CD8-positive, alpha-beta memory T cell (primary cell): ENCODE measurements at places on chromosomes 1 and 21.

- no peak overlapping the region for H3K27ac ChIP-seq
- no peaks in the 10 kb centered on the region for H3K27me3 ChIP-seq
- H3K4me3 ChIP-seq = no peak overlapping the region
- no peaks in the 10 kb centered on the region for H3K36me3 ChIP-seq
Measured at GRCh38 chr1:47677241-47677940, 239.5 kb downstream of the FOXD2 start.

GRCh38 chr1:72324451-72324850 lies 42.1 kb upstream of the NEGR1 start:
- H3K4me1 ChIP-seq = no peaks in the 10 kb centered on the region
- no peak for DNase-seq
- no peak overlapping the region for H3K4me3 ChIP-seq
- H3K36me3 ChIP-seq = no peaks in the 10 kb centered on the region
- no peaks in the 10 kb centered on the region for H3K27me3 ChIP-seq
- H3K27ac ChIP-seq = no peak overlapping the region

DNA sequence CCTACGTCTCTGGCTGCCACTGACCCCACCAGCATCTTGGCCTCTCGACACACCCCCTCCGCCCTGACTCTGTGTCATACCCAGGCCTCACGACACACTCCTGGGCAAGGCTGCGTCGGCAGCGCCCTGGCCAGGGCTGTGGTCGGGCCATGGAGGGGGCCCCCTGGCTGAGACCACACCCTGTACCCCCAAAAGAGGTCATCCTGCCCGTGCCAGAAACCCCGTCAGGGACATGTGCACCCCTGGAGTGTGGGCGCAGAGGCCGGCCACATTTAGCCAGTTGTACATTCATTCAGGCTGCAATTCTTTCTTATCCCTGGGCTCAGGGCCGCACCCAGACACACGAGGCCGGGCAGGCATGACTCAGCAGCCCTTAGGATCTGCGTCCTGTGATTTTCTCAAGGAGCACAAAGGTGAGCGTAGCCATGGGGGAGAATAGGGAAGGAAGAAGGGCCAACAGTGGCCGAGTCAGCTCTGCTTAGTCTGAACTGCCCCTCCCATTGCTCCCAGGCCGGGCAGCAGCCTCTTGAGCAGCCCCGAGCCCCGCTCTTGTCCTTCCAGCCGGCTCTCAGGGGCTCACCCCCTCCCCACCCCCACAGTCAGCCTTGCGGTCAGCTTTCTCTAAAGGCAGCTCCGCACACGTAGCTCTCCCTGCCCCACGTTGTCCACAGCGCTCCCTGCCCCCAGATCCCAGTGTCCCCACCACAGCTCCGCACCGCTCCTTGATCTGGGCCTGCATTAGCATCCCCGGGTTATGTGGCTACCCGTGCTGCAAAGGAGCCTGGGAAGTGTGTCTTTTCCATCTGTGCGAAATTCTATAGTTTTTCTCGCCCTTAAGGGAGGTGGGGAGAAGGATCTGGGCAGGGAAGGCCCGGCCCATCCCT lies 7.9 kb downstream of the CSTB start:
- no peaks in the 10 kb centered on the region for H3K27me3 ChIP-seq
- H3K4me3 ChIP-seq = no peak overlapping the region
- DNase-seq = no peak
- H3K27ac ChIP-seq = peak overlapping the region; percentile 75
- no peaks in the 10 kb centered on the region for H3K36me3 ChIP-seq

- no peak overlapping the region for H3K4me3 ChIP-seq
- no peaks in the 10 kb centered on the region for H3K36me3 ChIP-seq
- no peaks in the 10 kb centered on the region for H3K27me3 ChIP-seq
- no peak overlapping the region for H3K27ac ChIP-seq
- DNase-seq = no peak
Measured at GRCh38 chr21:26457817-26458216, 115.3 kb downstream of the CYYR1 start.

DNA sequence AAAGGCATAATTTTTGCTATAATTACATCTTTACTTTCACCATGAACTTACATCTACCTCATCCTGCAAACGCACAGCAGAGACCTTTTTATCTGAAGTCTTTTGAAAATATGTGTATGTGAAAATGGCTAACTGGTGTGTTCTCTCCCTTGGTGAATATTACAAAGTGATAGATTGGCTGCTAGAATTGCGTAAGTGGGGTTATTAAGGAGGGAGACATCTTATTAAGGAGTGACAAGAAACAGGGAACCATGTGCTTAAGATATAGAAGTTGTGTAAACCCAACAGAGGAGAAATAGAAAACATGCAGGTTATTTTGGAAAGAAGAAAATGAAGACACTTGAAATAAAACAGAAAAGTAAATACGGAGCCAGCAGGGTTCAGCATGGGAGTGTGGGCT lies 7.8 kb downstream of the KCNJ15 start:
- no peak overlapping the region for H3K27ac ChIP-seq
- no peaks in the 10 kb centered on the region for H3K4me1 ChIP-seq
- no peak for DNase-seq

DNA sequence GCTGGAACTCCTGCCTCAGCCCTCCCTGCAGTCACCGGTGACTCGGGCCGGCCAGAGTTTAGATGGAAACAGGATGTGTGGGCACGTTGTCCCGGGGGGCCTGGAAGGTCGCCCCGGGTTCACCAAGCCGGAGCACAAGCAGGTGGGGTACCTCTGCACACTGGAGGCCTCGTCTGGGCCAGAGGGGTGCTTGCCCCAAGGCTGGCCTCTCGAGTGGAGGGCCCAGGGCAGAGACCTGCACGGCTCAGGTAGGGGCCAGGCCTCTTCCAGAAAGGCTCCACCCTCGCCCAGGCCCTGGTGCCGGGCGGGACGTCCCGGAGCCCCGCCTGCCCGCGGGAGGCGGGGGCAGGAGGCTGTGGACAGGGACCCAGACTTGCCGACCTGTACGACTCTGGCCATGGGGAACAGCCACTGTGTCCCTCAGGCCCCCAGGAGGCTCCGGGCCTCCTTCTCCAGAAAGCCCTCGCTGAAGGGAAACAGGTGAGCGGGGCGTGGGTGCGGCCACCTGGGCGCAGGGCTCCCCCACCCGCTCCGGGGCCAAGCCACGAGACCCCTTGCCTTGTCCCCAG lies at the start of gene PLEKHN1:
TSS of gene PLEKHN1 (plus strand) at position 348 of the 569 bp plus-strand sequence. CDS start at position 398, 50 bp downstream.
- H3K36me3 ChIP-seq = no peaks in the 10 kb centered on the region
- peak within 1 kb of the TSS; percentile 51 for H3K27ac ChIP-seq
- no peak for DNase-seq
- no peaks in the 10 kb centered on the region for H3K27me3 ChIP-seq
- peaks cover 12% of the 10 kb centered on the region for H3K4me1 ChIP-seq

DNA sequence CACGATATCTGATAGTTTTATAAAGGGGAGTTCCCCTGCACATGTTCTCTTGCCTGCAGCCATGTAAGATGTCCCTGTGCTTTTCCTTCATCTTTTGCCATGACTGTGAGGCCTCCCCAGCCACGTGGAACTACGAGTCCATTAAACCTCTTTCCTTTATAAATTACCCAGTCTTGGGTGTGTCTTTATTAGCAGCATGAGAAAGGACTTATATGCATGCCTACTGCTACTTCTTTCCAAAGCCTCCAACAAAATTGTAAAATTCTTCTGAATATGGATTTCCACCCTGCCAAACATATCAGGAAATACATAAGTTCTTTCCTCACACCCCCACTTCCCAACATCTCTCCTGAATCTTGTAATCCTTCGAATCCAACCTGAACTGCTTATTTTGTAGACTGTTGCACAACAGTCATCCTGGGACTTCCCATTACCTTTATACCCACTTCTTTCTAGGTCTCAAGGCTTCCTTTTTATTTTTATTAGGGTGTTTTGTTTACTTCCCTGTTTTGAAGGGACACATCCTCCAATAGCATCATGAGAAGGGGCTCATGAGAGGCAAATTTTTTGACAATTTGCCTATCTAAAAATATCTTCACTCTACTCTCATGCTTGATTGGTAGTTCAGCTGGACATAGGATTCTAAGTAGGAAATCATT lies 67.5 kb upstream of the MUTYH start:
- no peaks in the 10 kb centered on the region for H3K4me1 ChIP-seq
- no peaks in the 10 kb centered on the region for H3K36me3 ChIP-seq
- H3K27ac ChIP-seq = no peak overlapping the region
- no peaks in the 10 kb centered on the region for H3K27me3 ChIP-seq
- no peak overlapping the region for H3K4me3 ChIP-seq
- no peak for DNase-seq

DNA sequence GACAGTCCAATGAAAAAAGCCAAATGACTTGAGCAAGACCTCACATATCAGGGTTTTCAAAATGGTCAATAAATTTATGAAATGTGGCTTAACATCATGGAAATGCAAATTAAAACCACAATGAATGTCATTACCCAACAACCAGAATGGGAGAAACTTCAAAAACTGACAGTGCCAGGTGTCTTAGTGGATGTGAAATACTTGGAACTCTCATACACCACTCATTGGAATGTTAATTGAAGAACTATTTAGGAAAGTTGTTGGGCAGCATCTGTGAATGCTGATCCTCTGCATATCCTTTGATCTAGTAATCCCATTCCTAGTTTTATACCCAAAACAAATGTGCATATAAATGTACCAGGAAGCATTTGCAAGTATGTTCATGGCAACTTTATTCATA lies 19.2 kb upstream of the BACH1 start:
- H3K27ac ChIP-seq = no peak overlapping the region
- H3K27me3 ChIP-seq = no peaks in the 10 kb centered on the region
- H3K4me3 ChIP-seq = no peak overlapping the region
- no peak for DNase-seq
- H3K4me1 ChIP-seq = no peaks in the 10 kb centered on the region
- H3K36me3 ChIP-seq = no peaks in the 10 kb centered on the region

DNA sequence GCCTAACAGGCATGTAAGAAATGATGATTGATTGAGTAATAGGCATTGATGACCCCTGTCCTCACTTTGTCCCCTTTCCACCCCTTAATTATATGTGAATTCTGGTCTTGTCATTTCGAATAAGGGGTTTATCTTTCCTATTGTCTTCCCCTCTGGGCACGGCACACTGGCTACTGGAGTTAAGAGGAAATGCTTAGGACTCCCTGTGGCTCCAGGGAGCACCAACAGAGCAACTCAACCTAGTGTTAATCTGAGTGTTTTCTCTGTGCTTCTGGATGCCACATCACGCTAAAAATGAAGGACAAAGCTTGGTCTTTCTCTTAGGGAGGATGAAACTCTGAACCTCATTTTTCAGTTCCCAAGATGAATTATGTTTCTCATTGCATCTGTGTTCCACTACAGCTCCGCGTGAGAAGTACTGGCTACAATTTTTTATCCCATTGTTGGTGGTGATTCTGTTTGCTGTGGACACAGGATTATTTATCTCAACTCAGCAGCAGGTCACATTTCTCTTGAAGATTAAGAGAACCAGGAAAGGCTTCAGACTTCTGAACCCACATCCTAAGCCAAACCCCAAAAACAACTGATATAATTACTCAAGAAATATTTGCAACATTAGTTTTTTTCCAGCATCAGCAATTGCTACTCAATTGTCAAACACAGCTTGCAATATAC lies 5.3 kb downstream of the FCER1A start:
- H3K36me3 ChIP-seq = no peaks in the 10 kb centered on the region
- H3K4me1 ChIP-seq = no peaks in the 10 kb centered on the region
- no peak overlapping the region for H3K27ac ChIP-seq
- H3K27me3 ChIP-seq = no peaks in the 10 kb centered on the region

GRCh38 chr1:13617773-13618172 lies 34.1 kb downstream of the PDPN start:
- no peaks in the 10 kb centered on the region for H3K36me3 ChIP-seq
- H3K27me3 ChIP-seq = no peaks in the 10 kb centered on the region
- no peak for DNase-seq
- no peak overlapping the region for H3K4me3 ChIP-seq
- H3K27ac ChIP-seq = no peak overlapping the region

DNA sequence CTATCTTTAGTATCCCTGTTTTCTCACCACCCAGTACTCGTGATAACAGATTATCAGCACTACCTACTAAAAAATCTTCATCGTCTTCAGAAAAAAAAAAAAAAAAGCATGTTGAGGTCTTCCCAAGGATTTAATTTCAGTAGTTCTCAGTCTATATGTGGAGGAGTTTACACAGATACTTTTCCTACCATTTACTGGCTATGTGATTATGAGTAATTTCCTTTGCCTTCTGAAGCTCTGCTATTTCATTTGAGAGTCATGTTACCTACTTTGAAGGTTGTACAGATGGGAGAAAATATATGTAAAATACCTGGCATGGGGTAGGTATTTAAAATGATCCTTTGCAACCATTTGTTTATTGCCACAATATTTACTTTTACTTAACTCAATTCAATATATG lies 399.7 kb downstream of the NEGR1 start:
- H3K36me3 ChIP-seq = no peaks in the 10 kb centered on the region
- no peak overlapping the region for H3K4me3 ChIP-seq
- H3K27ac ChIP-seq = no peak overlapping the region
- no peaks in the 10 kb centered on the region for H3K4me1 ChIP-seq

DNA sequence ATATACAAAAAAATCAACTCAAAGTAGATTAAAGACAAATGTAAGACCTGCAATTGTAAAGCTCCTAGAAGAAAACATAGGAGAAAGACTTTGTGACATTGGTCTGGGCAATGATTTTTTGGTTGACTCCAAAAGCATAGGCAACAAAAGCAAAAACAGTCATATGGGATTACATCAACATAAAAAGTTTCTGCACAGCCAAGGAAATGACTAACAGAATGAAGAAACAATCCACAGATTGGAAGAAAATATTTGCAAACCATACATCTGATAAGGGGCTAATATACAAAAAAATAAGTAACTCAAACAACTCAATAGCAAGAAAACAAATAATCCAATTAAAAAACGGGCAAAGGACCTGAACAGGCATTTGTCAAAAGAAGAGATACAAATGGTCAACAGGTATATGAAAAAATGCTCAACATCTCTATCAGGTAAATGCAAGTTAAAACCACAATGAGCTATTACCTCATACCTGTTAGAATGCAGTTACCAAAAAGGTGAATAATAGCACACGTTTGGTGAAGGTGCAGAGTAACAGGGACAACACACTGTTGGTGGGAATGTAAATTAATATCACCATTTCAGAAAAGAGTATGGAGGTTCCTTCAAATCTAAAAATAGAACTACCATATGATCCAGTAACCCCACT lies 173.7 kb upstream of the COA6 start:
- DNase-seq = no peak
- H3K36me3 ChIP-seq = no peaks in the 10 kb centered on the region
- H3K4me1 ChIP-seq = no peaks in the 10 kb centered on the region
- no peak overlapping the region for H3K4me3 ChIP-seq
- no peaks in the 10 kb centered on the region for H3K27me3 ChIP-seq
- no peak overlapping the region for H3K27ac ChIP-seq

DNA sequence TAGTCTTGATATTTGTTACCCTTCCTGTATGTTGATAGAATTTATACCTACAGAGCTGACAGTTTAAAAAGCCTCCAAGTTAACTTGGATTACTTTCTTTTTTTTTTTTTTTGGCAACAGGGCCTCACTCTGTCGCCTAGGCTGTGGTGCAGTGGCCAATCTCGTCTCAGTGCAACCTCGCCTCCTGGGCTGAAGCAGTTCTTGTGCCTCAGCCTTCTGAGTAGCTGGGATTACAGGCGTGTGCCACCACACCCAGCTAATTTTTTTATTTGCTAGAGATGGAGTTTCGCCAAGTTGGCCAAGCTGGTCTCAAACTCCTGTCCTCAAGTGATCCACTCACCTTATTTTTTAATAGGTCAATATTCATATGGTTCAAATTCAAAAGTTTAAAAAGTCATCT lies 32.7 kb downstream of the WDTC1 start:
- DNase-seq = no peak
- H3K4me1 ChIP-seq = no peaks in the 10 kb centered on the region
- H3K27me3 ChIP-seq = no peaks in the 10 kb centered on the region
- H3K4me3 ChIP-seq = no peak overlapping the region
- peaks cover 9% of the 10 kb centered on the region for H3K36me3 ChIP-seq

GRCh38 chr1:61374156-61374555 lies 291.8 kb downstream of the NFIA start:
- no peak overlapping the region for H3K4me3 ChIP-seq
- H3K27ac ChIP-seq = no peak overlapping the region
- H3K36me3 ChIP-seq = no peaks in the 10 kb centered on the region
